CD4-positive, alpha-beta T cell treated with Interleukin-17A for 1 hour (primary cell): ENCODE measurements at places on chromosomes 6 and 20.

- DNase-seq = no peak
These were observed 35.1 kb downstream of the SCAF8 start for GRCh38 chr6:154768280-154768679.

DNA sequence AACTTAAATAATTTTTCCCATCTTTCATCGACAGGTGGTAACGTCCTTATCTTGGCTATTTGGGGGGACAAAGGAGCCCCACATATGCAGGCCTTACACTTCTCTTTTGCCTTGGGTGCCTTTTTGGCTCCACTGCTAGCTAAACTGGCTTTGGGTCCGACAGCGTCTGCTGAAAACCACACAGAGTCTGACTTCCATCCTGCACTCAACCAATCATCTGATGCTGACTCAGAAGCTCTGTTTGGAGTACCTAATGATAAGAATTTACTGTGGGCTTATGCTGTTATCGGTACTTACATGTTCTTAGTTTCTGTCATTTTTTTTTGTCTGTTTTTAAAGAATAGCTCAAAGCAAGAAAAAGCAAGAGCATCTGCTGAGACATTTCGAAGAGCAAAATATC is 178.5 kb downstream of the SLC16A10 start:
- DNase-seq = no peak

DNA sequence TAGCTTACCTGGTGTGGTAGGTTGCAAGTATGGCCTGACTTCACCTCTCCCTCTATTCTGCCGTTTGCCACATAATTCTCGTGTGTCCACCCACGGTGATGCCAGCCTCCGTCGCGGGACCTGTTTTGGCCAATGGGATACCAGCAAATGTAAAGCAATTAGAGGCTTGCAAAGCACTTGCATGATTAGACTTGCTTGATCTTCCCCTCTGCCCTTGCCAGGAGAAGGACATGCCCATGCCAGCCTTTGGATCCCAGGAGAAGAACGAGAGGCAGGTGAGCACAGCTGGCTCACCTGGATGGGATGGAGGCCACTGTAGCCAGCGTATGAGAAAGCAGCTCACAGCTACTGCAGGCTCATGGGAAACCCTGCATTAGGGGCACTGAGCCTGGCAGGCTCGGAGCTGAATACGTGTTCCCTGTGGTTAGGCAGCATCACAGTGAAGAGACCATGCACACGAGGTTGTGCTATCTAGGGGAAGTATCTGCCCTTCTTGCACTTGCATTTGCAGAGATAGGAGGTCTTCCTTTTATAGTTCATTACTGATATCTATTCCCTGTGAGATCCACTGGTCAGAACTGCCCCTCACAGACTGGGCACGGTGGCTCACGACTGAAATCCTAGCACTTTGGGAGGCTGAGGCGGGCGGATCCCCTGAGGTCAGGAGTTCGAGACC is 62.4 kb downstream of the TMEM242 start:
- DNase-seq = no peak

GRCh38 chr20:50837532-50838321 is 42.9 kb downstream of the BCAS4 start:
- DNase-seq = no peak

DNA sequence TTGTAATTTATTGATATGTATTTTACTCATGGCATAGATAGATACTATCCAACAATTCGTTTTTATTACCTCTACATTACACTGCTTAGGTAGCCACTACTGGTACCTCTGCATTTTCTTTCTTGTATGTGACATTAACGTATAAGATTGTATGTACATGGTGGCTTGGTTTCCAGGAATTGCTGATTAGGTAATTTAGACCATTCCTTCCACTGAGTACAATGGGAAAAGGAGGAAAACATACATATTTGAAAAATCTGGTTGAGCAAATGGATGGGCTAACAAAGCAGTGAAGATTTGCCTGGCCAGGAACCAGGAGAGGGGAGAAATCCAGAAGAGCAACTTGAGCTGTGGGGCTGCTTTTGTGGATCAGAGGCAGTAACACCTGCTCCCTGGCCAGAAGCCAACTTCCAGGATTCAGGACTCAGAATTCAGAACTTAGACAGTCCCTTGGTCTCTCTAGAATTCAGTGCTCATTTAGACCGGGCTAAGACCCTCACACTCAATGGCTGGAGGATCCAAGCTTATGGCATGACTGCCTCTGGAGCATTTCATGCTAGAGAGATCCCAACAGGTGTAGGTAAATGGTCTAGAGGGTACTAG is 17.9 kb upstream of the MICB start:
- no peak for DNase-seq

GRCh38 chr20:3843490-3843889 is 3.1 kb upstream of the MAVS start:
- DNase-seq = no peak

DNA sequence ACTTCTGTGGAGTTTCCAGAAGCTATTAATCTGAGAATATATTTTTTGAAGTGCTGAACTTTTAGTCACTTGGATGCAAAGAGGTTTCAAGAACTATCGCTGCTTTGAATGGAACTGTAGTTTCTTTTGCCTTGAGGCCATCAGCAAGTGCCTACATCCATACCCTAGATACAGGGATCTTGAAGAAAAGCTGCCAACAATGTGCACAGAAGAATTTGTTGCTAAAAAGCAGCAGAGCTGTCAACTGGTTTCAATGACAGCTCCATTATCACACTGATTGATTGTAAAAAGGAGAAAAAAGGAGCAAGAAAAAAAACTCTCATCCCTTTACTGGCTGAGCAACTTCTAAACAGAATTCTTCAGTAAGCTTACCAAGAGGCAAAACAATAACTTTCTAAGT is 251.0 kb upstream of the NRSN1 start:
- no peak for DNase-seq

GRCh38 chr6:55694148-55694547 is 115.2 kb upstream of the HMGCLL1 start:
- no peak for DNase-seq
